ACHN (cell line): ENCODE measurements at places on chromosomes 7 and 10.

DNA sequence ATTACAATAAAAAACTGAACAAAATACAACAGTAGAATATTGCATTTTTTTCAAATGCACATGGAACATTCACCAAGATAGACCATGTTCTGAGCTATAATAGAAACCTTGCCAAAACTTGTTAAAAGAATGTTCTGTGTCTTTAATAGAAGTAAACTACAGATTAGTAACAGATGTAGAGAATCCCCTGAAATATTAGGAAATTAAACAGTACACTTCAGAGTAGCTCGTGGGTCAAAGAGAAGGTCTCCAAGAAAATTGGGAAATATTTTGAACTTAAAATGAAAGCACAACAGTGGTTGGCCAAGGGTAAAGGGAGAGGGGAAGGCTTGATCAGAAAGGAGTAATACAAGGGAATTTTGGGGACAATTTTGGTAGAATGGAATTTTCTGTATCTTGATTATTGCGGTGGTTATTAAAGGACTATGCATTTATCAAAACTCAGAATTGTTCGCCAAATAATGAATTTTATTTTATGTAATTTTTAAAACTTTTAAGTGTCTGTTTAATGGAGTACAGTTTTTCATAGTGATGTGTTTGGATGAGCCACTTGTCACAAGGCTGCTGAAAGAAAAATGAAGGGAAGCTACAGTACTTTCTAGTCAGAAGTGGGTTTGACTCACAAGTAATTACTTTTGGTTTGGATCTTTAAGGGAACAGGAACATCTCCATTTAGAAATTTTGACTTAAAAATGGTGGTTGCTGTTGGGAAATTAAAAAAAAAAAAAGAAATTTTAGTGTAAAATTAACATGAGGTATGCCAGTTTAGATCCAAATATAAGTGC, 10.2 kb downstream of the PLEKHA8 start:
- no peak for DNase-seq

DNA sequence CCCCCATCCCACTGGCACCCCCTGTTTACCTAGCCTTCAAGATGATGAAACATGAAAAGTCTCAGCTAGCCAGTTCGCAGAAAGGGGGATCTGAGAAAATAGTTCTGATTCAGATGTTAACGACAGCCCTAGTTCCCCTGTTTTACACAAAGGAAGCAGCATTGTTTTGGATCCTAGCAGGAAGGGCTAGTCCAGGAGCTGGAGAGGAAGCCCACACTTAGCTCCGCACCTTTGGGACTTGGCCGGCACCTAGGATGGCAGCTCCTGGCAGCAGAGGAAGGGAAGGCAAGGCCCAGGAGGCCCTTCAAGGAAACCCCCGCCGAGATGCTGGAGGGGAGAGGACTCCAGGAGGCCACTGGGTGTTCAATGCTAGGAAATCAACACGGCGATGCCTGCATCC, 29.0 kb upstream of the MGMT start:
- DNase-seq, result no peak

DNA sequence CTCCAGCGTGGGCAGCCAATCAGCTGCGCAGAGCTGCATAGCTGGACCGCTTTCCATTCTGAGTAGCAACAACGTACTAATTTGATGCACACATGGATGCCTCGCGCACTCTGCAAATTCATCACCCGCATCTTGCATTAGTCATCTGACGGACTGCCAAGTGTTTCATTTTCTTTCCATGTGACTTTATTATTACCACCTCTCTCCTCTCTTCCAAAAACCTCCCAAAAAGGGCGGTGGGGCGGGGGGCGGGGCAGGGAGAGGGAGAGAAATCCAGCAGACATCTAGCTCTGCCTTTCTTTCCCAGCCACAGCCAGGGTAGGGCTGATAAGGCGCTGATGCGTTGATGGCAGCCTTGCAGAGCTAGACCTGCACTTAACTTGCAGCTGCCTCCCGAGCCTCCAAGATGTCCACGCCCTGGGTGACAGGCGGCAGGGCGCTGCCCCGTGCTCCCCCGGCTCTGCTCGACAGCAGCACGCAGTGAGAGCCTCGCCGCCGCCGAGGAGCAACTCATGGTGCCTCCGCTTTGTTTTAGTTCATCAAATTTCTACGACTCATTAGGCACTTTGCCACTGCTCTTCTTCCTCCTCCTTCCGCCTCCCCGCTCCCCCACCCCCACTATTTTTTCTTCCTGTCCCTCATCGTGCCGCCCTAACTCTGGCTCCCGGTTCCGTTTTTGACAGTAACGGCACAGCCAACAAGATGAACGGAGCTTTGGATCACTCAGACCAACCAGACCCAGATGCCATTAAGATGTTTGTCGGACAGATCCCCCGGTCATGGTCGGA, 147.3 kb downstream of the CELF2 start:
- peak; percentile 28 for DNase-seq

DNA sequence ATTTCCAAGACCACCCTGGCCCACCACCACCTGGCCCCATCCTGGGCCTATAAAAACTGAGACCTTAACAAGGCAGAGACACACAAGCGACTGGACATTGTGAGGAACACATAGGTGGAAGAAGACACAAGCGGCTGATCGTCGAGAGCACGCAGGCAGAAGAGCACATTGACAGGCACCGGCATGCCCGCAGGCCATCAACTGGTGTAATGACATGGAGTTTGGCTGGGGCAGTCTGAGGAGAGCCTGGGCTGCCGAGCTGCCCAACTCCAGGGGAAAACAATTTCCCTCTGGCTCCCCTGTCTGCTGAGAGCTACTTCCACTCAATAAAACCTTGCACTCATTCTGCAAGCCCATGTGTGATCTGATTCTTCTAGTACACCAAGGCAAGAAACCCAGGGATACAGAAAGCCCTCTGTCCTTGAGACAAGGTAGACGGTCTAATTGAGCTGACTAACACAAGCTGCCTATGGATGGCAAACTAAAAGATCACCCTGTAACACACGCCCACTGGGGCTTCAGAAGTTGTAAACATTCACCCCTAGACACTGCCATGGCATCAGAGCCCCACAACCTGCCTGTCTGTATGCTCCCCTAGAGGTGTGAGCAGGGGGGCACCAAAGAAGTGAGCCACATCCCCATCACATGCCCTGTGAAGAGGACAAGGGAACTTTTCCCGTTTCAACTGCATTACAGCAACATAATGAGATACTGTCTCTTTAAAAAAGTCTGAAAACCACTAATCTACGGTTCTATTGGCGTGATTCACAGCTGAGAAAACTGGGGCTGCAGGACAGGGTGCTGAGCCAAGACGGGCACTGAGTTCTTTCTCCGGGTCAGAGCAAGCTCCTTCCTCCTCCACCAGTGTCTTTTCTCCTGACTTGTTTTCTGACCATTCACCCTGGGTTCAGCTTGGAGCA, 18.5 kb upstream of the TNS3 start:
- DNase-seq, result peak; percentile 92

DNA sequence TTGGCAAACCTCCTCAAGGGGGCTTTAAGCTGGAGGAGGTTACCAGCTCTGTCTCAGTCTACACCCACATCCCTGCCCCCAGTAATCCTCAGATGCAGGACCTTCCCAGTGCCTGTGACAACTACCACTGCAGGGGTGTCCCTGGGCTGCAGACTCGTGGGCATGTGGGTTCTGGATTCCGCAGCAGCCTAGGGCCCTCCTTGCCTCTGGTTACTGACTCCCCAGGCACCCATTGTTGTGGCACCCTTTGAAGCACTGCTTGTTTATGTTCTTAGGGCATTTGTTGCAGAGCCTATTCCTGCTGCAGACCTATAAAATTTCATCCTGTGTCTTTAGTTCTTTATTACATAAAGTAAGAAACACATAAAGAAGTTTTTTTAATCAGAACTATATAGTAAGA, 51.1 kb upstream of the GJD4 start:
- no peak for DNase-seq

DNA sequence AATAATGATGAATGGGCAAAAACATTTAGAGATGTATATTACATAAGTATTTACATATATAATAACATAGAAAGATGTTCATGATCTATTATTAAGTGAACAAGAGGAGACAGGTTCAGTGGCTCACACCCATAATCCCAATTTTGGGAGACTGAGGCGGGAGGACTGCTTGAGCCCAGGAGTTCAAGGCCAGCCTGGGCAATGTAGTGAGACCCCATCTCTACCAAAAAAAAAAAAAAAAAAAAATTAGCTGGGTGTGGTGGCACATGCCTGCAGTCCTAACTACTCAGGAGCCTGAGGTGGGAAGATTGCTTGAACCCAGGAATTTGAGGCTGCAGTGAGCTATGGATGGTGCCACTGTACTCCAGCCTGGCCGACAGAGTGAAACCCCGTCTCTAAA, 12.4 kb downstream of the ARL3 start:
- no peak for DNase-seq

GRCh38 chr7:32318300-32319011, 171.7 kb downstream of the LSM5 start:
- DNase-seq, result no peak

DNA sequence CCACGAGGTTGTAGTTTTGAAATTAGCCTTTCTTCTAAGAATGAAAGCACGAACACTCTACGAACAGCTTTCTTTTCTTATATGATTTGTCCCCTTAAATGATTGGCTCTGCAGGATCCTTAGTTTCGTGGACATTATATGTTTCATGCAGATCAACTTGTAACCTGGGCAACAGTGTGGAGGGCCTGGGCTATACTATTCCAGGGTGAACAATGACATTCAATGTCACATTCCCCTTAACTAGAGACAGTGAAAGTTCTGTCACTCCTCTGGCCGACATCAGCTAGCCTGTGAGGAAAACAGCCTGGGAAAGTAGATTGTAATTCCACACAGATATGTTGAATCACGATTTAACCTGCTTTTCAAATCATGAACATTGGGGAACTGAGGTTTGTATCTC, 23.4 kb downstream of the TAS2R16 start:
- DNase-seq, result no peak

- DNase-seq, result no peak
Measured at GRCh38 chr10:85784792-85785191, 581.8 kb downstream of the GRID1 start.

- no peak for DNase-seq
Measured at GRCh38 chr7:98329791-98330373, 48.4 kb downstream of the BRI3 start.

DNA sequence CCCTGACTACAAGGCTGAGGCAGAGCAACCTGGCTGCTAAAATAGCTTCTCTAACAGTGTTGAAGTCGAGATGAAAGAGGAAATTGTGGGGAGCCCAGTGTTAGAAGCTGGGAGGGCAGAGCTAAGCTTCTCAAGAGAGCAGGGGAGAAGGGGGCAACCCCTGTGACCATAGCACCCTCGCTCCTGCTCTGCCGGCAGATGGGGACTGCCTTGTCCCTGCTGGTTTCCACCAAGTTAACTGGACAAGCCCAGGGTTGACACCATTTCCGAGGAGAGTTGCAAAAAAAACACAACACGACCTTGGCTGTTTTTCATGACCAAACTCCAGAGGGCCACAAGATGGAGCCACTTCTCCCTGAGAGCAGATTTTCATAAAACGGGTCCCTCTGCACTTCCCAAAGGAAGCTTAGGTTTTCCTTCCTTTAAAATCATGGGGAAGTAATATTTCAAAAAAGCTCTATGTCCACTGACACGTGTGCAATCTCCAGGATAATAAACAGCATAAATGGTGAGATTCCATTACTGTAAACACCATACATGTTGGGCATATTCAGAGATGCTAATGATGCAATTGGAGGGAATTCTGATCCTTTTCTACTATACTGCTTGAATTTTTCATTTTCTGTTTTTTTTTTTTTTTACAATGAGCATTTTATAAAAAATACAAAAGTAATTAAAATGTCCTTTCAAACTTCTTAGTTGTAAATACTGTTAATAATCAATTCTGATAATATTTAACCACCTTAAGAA, 140.4 kb downstream of the PIP4K2A start:
- DNase-seq, result peak; percentile 16
